ENCODE measurements at places on chromosomes 2 and 18.

DNA sequence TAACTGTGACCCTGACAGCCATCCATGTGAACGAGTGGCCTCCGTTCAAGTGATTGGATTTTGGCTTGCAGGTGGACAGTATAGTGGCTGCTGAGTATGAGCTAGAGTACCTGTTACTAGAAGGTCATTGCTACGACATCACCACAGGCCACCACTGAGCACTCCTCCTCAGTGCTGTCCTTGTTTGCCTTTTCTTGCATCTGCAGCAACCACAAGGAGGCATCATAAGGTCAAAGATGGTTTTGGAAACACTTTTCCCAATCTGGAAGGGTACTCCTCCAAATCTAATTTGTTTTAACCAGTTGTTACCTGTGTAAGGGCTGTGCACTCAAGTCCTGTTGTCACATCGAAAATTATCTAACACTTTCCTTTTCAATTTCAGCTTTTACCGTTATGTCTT is 81.2 kb downstream of the UGGT1 start:
- no peak for DNase-seq

DNA sequence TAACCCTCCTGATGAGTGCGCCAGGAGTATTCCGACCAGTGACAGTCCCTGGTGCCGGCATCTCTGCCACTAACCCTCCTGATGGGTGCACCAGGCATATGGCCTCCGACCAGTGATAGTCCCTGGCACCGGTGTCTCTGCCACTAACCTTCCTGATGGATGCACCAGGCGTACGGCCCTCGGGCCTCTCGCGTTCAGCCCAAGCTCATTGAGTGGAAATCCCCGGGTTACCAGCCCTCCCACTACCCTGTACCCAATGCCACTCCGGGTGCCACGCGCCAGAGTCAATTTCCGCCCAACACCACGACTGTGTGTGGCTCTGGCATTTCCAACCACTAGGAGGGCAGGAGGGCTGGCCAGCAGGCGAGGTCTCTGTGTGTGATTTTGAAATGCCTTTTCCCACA is 11.7 kb upstream of the GPC1 start:
- DNase-seq = no peak

- no peak for DNase-seq
Observed at GRCh38 chr2:47002031-47002430, 86.4 kb upstream of the MCFD2 start.

- no peak for DNase-seq
Observed at GRCh38 chr18:73681912-73682311, 465.7 kb downstream of the FBXO15 start.

DNA sequence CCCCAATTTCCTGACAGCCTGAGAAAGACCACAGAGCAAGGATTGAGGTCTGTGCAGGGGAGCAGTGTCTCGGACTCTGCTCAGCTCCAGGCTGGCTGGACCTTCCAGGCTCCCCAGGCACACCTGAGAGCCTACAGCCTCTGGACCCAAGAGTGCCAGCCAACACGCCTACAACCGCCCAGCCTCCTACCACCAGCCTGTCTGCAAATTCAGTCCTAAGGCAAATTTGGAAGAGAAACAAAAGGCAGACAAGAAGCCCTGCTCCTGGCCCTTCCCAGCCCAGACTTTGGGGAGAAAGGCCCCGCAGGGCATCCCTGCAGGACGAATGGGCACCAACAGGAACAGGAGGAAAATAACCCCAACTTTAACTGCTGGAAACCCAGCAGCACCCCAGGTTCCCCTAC is 1.9 kb downstream of the HS6ST1 start:
- DNase-seq = no peak
